ENCODE measurements at places on chromosomes 11 and 22. TPM values are rescaled to one million over a fixed set of nuclear protein-coding genes. Genes with fewer than 3 reads are reported as not detected.

DNA sequence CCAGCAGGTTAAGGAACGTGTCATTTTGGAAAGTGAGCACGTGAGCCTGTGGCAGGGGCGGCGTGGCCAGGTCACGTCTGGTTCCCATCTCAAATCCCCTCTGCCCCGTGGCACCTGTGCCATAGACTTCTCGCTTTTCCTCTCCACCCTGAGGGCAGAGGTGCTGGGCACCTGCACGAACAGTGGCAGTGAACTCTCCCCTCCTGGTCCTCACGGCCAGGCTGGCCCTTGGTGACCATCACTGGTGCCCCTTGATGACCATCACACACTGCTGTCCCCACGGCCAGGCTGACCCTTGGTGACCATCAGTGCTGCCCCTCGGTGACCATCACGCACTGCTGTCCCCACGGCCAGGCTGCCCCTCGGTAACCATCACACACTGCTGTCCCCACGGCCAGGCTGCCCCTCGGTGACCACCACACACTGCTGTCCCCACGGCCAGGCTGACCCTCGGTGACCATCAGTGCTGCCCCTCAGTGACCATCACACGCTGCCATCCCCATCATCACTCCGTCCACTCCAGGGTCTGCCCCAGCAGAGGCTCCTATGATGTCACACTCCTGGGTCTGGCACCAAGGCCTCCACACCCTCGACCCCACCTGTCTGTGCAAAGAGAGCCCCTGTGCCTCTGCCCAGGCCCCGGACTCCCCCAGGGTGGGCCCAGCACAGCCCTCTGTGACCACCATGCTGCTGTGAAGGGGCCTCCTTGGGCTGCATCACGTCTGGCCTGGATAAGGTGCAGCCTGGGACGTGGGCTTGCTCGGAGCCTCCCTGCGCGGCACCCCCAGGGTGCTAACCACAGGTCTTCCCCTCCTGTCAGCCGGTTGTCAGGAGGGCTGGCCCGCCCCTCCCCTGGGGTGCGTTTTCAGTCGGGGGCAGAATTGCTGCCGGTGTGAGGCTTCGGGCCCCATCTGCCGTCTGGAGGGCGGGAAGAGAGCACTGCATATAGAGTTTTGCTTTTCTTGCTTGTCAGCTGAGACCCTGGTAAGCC is 738.6 kb downstream of the BRD1 start:
- no peak for DNase-seq

MYEOV gene
- 101 TPM for total RNA-seq

DNA sequence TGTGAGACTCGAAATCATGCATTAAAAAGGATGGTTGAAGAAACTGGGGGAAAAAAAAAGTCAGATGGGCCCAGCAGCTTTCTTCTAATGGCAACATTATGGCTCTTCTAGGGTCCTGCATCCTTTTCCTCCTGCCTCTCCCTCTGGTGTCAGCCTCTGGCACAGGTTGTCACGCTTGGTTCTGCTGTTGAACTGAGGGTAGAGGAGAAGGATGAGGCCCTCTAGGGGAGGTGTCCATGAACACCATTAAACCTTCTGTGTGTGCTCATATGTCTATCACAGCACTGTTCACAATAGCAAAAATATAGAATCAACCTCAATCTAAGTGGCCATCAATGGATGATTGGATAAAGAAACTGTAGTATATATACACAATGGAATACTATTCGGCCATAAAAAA is 36.0 kb downstream of the BUD13 start:
- DNase-seq = no peak

DNA sequence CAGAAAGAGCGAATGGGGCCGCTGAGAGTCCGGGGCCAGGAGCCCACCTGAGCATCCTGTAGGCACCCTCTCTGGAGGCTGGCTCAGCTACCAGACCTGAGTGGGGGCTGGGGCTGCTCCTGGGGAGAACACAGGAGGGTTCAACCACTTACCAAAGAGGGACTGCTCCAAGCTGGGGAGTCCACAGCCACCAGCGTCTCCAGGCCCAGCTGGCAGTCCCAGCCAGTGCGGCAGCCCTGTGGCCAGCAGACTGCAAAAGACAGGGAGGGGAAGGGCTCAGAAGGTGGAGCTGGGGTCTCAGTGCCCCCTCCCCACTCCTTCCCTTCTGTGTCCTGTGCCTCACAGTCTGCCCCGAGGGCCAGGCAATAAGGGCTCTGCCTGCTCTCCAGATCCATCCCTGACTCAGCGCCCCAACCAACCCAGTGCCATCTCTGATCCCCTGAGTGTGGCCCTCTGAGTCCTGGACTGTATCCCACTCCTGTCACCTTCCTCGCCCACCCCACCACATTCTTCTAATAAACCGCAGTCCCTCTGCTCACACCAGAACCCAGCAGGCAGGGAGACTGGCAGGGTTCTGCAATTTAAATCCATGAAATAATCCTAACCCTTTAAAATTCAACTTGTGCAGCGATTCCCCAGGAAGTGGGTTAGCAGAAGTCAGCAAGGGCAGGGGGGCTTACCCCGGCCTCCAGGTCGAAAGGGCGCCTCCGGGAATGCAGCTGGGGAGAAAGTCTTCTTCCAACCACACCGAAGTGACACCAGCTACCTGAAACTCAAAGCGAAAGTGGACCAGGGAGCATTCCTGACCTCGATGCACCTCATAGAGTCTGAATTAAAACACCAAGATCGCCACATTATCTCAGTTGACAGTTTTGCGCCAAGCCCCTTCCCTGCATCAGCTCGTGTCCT is 13.3 kb downstream of the CHST1 start:
- DNase-seq = no peak

ARHGAP8 gene
- 7.7 TPM for total RNA-seq

GRCh38 chr11:65590240-65590738 is 5.3 kb downstream of the KCNK7 start:
- no peak for DNase-seq

DNA sequence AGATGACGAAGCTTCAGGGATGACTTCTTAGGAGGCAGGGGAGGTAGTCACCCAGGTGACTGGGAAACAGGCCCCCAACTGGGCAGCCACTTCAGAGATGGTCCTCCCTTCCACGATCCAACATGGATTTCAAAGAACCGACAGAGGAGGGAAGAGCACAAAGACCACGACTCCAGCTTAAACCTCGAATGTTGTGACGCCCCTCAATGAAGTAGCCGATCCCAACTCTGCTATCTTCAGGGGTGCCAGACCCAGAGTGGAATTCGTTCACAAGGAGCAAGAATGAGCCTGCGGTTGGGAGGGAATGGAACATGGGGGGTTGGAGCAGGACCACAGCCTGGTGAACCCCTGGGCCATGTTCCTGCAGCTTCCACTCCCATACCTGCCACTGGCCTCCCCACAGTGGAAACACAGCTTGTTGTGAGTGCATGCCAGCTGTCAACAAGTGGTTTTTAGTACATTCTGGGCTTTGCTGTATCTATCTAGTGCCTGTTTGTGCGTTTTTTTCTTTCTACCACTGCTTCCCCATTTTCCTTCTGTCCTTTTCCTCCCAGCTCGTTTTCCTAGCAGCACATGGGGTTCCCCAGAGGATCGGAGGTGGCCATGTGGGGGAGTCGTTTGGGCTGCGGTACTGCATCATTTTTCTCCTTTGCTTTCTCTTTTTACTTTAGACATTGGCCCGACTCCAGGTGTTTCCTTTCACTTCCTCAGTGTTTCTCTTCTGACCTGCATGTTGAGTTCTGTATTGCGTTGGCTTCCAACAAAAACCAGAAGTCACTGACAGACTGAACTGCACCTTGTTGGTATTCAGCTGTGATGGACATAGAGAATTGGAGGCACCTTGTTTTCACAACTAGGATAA is 65.8 kb downstream of the MORC2 start:
- DNase-seq = no peak

CRYBB2 gene
- total RNA-seq = not detected

DNA sequence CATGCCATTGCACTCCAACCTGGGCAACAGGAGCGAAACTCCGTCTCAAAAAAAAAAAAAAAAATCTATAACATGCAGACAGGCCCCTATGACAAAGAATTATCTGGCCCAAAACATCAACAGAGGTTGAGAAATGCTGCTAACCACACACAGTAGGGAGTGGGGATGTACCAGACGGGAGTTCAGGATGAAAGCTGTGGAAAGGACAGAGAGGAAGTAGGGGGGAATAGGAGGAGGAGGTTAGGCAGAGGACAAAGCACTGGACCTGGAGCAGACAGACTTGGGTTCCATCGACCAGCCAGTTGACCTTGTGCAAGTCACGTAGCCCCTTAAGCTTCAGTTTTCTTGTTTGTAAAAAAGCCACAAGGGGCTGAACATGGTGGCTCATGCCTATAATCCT is 12.5 kb downstream of the LRP4 start:
- no peak for DNase-seq

- DNase-seq = no peak
Measured at GRCh38 chr11:116416852-116417251, 355.9 kb downstream of the BUD13 start.
